ENCODE measurements at places on chromosomes 11 and 22.

- DNase-seq, result no peak
Observed at GRCh38 chr11:103528596-103528995, 419.4 kb downstream of the DYNC2H1 start.

GRCh38 chr11:123622576-123622975 is 31.8 kb downstream of the SCN3B start:
- no peak for DNase-seq

DNA sequence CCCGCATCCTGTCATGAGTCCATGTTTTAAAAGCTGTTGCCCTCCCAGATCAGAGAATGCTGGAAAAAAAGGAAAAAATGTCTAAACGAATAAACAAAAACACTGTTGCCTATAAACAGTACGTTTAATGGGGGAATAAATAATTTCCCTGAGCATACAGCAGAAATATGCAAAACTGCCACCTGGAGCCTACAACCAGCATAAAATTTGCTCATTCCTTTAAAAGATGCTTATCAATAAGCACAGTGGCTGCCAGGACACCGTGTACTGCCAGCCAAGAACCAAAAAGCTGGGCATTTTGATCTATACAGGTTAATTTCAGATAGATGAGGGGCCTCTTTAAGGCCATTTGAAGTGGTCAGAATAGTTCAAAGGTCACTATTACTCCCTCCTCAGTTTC is 5.7 kb upstream of the CPT1A start:
- DNase-seq, result no peak

- no peak for DNase-seq
Observed at GRCh38 chr22:35835267-35835997, 117.8 kb downstream of the APOL5 start.

GRCh38 chr22:46588279-46589140 is 31.7 kb upstream of the GRAMD4 start:
- no peak for DNase-seq

GRCh38 chr11:19337779-19338178 is 97.0 kb upstream of the E2F8 start:
- DNase-seq, result no peak

GRCh38 chr11:15145615-15146014 is 30.9 kb downstream of the INSC start:
- DNase-seq, result no peak

DNA sequence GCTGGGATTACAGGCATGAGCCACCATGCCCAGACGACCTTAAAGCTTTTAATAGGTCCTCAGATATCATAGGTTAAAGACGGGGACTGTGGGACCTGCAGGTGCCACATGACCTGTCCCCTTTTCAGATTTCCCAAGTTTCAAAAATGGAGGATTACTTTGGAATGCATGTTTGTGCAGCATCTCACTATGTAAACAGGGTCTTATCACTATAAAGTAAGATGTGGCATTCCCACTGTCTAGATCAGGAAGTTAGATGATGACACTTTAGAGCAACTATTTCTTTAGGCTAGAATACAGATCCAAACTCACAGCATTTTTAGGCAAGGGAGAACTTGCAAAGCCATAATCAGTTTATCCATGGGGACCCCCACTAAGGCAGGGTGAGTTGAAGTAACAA is 92.8 kb downstream of the USP35 start:
- DNase-seq, result no peak

DNA sequence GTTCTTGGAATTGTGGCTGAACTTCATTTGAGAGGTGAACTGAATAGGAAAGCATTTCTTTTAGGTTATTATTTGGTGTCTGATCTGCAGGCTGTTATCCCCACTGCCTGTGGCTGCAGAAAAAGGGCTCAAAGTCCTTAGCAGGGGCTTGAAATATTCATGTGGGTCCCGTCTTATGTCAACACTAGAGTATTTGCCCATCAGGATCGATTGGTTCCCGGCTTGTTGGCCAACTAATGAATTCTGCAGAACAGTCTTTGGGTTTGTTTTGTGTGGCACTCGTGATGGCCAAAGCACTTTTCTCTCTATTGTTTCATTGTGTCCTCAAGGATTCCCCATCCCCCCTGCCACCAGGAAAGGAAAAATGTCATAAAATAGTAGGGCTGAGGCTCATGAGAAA is 211.9 kb downstream of the MYO18B start:
- no peak for DNase-seq

DNA sequence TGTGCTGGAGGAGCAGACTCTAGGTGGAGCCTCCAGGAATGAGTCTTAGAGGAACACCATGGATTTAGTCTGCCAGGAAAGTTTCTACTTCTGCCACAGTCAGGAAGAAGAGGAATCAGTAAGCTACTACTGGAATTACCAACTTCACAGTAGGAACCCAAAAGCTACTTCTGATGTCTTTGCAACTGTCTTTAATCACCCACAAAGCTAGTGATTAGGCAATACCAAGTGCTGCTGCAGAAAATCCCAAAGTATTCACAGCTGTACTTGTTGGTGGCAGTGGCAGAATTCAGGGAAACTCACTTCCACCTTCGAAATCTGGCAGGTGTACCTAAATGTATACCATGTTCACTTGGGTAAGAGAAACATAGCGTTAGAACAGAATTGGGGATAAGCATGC is 264.5 kb upstream of the SORL1-AS1 start:
- no peak for DNase-seq

DNA sequence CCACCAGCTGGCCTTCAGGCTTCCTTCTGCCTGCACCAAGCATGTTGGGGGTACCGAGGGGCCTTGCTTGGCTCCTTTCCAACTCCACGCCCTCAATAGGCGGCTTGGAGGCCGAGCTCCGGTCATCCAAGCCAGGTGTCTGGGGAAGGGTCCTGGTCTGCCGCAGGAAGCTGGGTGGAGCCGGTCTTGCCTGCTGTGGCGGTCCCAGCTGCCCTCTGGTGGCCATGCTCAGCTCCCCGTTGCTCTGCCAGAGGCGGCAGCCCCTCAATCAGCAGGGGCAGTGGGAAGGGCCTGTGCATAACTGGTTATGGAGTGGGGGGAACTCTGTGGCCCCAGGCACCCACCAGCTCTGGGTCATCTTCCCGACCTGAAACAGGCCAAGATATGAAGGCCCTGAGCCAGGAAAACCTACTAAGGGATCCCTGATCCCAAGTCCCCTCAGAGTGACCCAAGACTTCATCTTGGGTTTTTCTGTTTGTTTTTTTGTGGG is 3.2 kb downstream of the ARVCF start:
- no peak for DNase-seq

Measured in central memory CD8-positive, alpha-beta T cell (primary cell).